ENCODE measurements at places on chromosomes 3 and 15.
A peak's percentile ranks its signal among the peaks of the same experiment; 100 is the strongest.

DNA sequence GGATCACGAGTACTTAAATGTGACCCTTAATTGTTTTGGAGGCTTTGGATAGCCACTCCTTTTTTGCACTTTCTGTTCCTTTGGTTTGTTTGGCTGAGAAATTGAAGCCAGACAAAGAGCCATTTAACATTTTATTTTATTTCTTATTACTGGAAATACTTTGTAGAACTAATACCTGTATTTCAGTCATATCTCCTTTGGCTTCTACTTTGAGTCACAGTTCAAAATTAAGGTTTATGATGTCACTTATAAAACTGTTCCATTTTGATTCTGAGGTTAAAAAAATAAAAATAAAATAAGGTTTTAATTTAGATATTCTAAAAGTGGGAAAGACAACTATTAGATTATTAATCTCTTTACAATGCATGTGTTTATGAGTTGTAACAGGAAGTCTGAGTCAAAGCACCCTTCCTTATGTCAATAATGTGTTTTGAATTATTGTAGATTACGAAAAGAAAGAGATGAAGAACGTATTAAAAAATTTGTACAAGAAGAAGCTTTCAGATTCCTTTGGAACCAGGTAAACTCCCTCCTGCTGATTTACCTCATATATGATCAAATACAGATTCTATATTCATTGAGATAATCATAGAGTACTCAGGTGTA is 16.9 kb upstream of the NXPE3 start:
- DNase-seq, result no peak

DNA sequence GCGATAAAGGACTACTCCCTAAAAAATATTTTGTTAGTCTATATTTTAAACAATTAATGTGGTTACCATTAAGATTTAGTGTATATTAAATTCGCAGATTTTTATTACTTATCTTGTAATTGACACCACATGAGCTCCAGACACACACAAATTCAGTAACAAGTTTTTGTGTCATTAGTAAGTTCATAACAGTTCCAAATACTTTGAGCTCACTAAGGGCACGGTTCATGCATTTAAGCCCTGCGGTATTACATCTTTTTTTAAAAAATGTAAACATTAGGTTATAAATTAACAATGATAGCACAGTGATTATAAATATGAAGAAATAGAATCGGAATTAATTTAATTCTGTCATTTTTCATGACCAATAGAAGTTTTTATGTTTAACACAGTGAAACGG is 317.3 kb downstream of the ZNF385D start:
- DNase-seq, result no peak

DNA sequence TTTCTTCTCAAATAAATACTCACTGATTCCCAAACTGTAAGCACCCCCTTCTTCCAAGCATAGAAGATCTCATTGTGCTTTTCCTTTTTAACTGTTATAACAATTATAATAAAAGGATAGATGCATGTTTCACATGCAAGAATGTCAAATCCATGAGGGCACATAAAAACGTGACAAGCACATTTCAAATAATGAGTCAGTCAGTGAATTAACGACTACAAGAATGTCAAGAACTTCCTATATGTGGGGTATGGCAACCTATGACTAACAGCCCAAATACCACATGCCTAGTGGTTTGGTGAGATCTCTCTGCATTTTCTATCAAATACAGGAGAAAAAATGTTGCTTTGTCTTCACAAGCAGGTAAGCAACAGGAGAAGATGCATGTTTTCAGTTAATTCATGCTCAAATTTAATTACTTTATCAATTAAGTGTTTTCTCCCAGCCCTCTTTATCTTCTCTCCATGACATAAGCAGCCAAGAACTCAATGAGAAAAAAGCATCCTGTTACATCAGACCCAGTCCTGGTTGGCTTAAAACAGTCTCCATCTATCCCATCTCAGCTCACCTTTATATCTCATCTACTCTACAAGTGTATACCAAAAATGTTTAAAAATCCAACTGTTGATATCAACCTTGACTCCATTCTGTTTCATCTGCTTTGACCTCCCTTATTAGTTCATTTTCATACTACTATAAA is 181.5 kb upstream of the LMCD1 start:
- DNase-seq, result no peak

DNA sequence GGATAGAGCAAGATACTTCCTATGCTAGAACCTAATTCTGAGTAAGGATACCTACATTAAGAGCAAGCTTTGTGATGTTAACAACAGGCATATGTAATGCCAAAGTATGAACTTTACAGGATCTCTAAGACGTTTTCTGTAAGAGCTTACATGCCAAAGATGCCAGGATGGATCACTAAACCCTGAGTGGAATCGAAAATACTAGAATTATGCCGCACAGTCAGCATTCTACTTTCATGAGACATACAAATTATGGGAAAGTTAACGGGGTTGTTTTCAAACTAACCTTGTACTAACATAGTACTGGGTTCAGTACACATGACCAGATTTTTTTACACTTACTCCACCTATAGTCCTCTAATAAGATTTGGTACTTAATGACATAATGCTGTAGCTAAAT is 55.1 kb downstream of the AAGAB start:
- no peak for DNase-seq

- no peak for DNase-seq
Observed at GRCh38 chr3:170327040-170327808, 30.3 kb upstream of the SKIL start.

DNA sequence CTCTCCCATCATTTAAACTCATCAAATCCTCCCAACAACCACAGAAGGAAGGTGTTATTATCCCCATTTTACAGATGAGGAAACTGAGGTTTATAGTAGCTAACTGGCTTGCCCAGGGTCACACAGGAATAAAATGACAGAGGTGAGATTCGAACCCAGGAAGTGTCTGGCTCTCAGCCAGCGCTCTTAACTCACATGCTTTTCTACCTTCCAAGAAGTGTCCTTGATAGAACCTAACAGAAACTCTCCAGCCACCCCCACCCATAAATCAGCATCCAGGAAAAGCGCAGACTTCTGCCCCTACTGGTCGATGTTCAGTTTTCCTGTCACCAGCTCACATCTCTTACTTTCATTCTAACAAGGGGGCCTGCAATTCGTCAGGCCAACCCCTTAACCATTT is 51.7 kb downstream of the SPATA12 start:
- peak; percentile 4 for DNase-seq

- DNase-seq, result no peak
Observed at GRCh38 chr3:24713516-24713915, 218.9 kb upstream of the THRB start.

- DNase-seq, result no peak
Observed at GRCh38 chr3:182078316-182078715, 366.6 kb downstream of the SOX2 start.

GRCh38 chr3:86629511-86629910 is 361.4 kb downstream of the VGLL3 start:
- DNase-seq, result no peak

GRCh38 chr15:100929641-100930042 is 10.5 kb downstream of the LRRK1 start:
- DNase-seq, result no peak

- peak; percentile 70 for DNase-seq
Observed at GRCh38 chr15:59687836-59688235, 1.3 kb downstream of the BNIP2 start.

- peak; percentile 9 for DNase-seq
Observed at GRCh38 chr3:138944929-138945708, 1.8 kb downstream of the FOXL2 start.

DNA sequence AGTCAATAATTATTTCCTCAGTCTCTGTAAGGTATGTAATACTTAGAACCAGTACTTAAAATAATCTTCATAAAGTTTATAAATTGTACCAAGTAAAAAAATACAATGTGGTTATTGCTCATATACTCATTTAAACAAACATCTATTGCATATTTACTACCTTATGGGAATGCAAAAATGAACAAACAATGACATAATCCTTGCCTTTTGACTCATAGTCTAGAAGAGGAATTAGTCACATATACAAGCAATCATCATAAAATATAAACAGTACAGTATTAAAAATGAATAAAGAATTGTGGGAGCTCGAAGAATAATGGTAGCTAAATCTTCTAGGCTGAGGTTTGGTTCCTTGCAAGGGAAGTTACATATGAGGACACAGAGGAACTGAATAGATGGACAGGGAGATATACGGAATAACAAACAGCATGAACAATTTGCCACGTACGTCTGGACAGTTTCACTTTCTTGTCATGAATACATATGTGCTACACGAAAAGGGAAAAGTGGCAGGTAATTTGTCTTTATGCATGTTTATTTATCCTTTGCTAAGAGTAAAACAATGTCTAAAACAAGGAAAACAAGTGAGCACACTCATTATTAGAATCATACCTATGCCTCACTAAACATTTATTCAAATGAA is 17.2 kb downstream of the IMPG2 start:
- DNase-seq, result no peak

DNA sequence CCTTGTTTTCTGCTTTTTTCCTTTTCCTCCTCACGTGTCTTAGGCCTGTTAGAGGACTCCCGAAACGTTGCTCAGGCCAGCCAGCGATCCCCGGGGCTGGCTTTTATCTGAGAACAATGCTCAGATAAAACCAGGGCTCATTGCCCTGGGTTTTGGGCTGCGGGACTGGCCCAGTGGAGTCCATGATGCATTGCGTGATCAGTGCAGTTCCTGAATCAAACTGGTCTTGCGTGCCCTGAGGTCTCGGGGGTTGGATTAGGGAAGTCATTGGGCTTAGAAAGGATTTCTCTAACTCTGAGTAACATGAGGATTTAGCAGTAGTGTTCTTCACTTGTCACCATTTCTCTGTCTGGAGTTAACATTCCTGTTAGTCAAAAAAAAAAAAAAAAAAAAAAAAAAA is 66.3 kb downstream of the CCR1 start:
- DNase-seq, result no peak

GRCh38 chr3:111473550-111473949 is 68.4 kb upstream of the CD96 start:
- no peak for DNase-seq

DNA sequence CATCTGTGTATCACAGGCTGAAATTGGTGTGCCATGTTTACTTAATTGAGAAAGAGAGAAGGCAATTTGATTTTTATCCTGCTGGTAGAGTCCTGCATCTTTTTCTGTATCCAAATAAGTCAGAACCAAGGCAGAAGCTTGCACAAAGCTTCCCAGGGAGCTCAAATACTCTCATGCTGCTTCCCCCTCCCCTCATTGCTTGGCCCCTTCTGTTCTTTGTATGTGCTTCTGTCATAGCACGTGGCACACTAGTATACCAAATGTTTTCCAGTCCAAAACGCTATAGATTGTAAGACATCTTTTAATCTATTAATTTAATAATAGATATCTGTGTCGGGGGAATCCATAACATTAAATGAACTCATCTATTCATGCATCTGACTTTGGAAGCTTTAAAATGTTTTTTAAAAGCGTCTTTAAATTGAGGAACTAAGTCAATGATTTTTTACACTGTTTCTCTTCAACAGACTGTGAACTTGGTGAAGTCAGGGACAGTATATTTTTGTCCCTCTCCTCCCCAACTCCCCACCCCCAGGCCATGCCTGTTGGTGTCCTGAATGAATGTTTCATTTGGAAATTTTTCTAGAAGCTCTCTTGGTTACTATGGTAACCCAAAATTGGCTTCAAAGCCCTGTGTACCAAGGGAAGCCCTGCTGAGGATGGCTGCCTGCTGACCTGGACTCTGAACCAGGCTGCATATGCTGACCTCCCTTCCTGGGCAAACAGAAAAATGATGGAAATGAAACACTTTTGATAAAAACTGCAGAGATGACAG is 26.2 kb upstream of the SLC35G2 start:
- no peak for DNase-seq

DNA sequence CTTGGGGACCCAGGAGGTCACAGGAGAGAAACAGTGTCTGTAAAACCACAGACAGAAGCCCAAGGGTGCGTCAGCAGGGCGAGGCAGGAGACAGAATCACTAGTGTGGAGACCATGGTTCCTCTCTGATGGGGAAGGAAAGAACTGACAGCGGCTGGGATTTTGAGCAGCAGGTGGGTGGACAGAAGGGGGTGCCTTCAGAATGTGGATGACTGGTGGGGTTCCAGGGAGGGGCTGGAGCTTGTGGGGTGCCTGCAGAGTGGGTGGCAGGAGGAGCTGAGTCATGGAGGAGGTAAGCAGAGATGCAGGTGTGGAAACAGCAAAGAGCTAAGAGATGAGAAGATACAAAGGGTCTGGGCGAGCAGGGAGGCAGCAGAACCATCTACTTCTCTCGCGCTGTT is 124.2 kb downstream of the GABRB3 start:
- DNase-seq, result no peak

GRCh38 chr3:37628711-37629301 is 232.9 kb upstream of the CTDSPL start:
- DNase-seq, result no peak

GRCh38 chr3:33237439-33237838 is 18.8 kb upstream of the SUSD5 start:
- DNase-seq, result no peak

GRCh38 chr15:36525430-36525829 is 54.0 kb upstream of the CDIN1 start:
- no peak for DNase-seq

- DNase-seq, result no peak
Observed at GRCh38 chr3:53150247-53151085, 10.5 kb upstream of the PRKCD start.

DNA sequence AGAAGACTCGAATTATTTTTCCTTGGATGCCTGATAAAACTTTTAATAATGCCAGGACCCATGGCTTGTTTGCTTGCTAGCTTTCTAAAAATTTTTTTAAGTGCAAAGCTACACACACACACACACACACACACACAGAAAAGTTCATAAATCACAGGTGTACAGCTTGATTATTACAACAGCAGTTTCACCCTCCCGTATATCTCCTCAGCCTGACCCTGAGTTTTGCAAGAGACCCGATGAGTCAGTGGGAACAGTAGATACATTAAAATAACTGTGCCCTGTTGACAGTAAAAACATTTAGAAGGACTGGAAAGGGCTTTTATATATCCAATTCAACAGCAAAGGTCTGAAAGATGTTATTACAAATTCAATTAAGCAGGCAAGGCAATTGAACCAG is 46.7 kb downstream of the EMC4 start:
- no peak for DNase-seq

DNA sequence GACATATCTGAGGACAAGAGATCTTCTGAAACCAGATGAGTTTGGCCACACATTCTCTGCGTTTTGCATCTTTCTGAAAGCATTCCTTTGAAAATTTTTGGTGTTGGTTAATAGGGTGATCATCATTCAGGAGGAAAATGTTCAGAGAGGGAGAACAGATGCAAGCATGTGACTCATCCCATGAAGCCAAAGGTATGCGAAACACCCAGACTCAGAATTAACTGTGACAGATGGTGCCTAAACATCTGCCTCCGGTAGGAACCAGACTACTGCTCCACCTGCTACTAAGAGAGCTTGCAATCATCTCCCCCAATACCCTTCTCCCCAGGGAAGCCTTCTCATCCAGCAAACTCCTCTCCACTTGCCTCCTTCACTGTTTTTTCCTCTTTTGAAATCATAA is 46.2 kb downstream of the TRIM69 start:
- no peak for DNase-seq

- peak; percentile 79 for DNase-seq
Observed at GRCh38 chr3:72544239-72544638, 304.0 kb downstream of the SHQ1 start.
